Activated CD4-positive, alpha-beta T cell treated with anti-CD3 and anti-CD28 coated beads for 36 hours (primary cell): ENCODE measurements at places on chromosomes 2 and 18. TPM values are rescaled to one million over a fixed set of nuclear protein-coding genes. Genes with fewer than 3 reads are reported as not detected.

Gene CFAP65
- not detected for total RNA-seq

Gene CCDC141
- 4.3 TPM for total RNA-seq

Gene NAT8
- total RNA-seq = not detected

DNA sequence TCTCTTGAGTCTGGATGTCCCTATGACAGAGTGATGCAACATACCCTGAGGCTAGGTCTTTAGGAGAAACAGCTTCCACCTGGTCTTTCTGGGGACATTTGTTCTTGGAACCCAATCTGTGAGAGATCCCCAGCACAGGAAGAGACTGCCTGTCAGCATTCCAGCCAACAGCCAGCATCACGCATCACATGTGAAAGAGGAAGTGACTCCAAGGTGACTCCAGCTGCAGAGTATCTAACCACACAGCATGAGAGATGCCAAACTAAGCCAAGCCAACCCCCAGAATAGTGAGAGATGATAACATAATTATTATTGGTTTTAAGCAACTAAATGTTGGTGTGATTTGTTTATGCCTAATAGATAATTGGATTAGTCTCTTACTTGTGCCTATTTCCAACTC, 35.7 kb downstream of the C18orf63 start:
- DNase-seq = no peak

GRCh38 chr18:76359909-76360308, 135.1 kb downstream of the ZNF516 start:
- DNase-seq = no peak
